Effector memory CD4-positive, alpha-beta T cell (primary cell): ENCODE measurements at places on chromosomes 16 and 17.

GRCh38 chr17:30716461-30717290, 107.8 kb downstream of the CRLF3 start:
- no peak overlapping the region for H3K27ac ChIP-seq
- no peak overlapping the region for H3K4me3 ChIP-seq
- DNase-seq: no peak

DNA sequence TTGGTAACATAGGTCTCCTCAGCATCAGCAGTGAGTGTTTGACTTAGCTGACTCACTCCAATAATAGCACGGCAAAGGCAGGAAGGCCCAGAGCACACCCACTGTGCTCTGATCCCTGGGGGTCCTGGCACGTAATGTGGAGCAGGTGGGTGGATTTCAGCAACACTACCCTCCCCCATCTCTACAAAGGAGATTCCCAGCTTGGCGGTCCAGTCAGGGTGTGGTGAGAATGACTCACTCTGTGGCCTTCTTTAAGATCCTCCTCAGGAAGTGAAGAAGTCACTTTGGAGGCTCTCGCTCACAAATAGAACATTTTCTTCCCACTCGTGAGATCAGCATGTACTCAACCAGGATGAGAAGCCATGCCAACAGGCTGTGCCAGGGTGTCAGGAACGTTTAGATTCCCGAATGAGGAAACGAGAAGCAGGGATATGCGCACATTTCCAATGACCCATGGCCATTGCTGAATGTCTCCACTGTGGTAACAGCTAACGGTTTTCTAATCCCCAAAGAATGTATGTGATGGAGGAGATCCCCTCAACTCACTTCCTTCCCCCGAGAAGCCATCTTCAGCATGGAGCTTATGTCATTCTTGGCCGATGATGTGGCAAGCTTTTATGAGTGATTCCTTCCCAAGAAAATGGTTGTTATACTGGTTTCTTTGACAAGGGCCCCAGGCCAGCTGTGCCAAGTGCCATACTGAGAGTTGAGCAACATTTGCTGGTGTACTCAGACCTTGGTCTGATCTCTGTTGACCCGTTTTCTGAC, 365.2 kb downstream of the C16orf95 start:
- no peaks in the 10 kb centered on the region for H3K27me3 ChIP-seq
- no peaks in the 10 kb centered on the region for H3K36me3 ChIP-seq
- no peaks in the 10 kb centered on the region for H3K4me1 ChIP-seq
- H3K27ac ChIP-seq: no peak overlapping the region
- H3K4me3 ChIP-seq: no peak overlapping the region
- no peak for DNase-seq

DNA sequence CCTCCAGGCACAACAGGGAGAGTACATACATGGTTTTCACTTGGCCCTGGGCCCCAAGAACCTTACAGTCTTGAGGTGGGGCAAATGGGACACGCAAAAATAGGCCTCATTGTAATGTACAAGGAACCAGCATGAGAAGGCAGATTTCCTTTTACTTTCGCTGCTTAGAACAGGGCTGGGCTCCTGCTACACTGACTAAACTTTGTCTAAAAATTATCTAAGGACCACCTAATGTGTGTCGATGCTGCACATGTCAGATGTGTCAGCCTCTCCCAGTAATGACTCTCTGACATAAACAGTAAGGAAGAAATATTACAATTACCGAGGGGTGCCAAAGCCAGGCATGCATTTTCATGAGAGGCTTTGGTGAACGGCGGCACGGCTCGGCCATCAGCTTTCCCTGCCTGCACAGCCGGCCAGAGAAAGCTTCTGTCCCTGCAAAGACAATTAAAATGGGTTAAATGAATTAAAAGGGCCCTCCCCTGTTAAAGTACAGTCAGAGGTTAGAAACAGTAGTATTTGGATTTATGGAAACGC, 224.2 kb upstream of the IRX3 start:
- no peaks in the 10 kb centered on the region for H3K4me1 ChIP-seq
- H3K36me3 ChIP-seq: no peaks in the 10 kb centered on the region
- no peaks in the 10 kb centered on the region for H3K27me3 ChIP-seq
- no peak overlapping the region for H3K27ac ChIP-seq

DNA sequence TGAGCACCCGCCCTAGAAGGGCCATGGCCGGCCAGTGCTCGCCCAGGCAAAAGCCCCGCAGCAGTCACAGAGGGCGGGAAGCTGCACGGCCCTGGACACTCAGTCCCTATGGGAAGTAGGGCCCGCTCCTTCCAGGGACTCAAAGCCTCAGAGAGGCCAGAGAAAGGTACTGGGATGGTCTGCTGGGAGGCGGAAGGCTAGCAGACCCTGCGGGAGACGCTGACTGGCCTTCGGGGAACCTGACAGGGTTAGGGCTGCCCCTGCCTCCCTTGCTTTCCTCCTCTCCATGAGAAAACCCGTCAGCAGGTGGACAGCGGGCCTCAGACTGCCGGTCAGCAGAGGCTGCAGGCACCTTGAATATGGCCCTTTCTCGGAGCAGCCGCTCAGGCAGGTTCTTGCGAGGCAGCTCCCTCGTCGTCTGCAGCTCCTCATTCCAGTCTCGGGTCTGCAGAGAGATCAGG, 11.5 kb downstream of the CLUH start:
- H3K4me1 ChIP-seq: no peaks in the 10 kb centered on the region
- no peaks in the 10 kb centered on the region for H3K27me3 ChIP-seq
- no peak overlapping the region for H3K27ac ChIP-seq
- H3K36me3 ChIP-seq: peaks cover 82% of the 10 kb centered on the region
- no peak for DNase-seq

- peaks cover 52% of the 10 kb centered on the region for H3K36me3 ChIP-seq
- no peaks in the 10 kb centered on the region for H3K27me3 ChIP-seq
- no peaks in the 10 kb centered on the region for H3K4me1 ChIP-seq
- H3K27ac ChIP-seq: no peak overlapping the region
- no peak for DNase-seq
Observed at GRCh38 chr17:39508987-39509386, 47.7 kb downstream of the CDK12 start.

GRCh38 chr16:53154513-53154912, 99.7 kb downstream of the CHD9 start:
- H3K27ac ChIP-seq: no peak overlapping the region
- H3K4me1 ChIP-seq: no peaks in the 10 kb centered on the region
- DNase-seq: no peak
- H3K27me3 ChIP-seq: no peaks in the 10 kb centered on the region
- H3K36me3 ChIP-seq: peaks cover 6% of the 10 kb centered on the region

DNA sequence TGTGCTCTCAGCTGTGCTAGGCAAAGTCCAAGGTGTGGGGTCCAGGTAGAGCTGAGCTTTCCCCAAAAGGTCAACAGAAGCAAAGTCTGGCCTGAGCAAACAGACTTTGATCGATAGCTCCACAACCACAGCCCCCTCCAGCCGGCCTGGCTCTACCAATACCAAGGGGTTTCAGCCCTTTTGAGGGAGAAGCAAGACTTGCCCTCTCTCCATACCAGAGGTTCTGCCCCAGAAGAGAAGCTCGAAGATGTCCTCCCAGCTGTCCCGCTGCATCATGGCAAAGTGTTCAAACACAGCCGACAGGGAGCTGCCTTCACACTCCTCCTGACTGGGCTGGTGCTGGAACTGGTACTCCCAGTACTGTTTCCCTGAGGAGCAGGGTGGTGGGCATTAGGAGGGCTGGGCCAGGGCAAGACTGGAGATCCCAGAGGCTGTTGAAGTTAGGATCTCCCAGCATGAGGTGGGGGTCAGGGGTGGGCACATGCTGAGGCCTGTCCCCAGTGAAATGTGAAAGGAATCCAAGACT, 1.7 kb downstream of the VTN start:
- DNase-seq: no peak
- H3K36me3 ChIP-seq: peaks cover 19% of the 10 kb centered on the region
- H3K4me1 ChIP-seq: peaks cover 18% of the 10 kb centered on the region
- no peaks in the 10 kb centered on the region for H3K27me3 ChIP-seq
- H3K4me3 ChIP-seq: no peak overlapping the region
- H3K27ac ChIP-seq: no peak overlapping the region

GRCh38 chr16:24114876-24115275, 141.3 kb upstream of the CACNG3 start:
- H3K27me3 ChIP-seq: no peaks in the 10 kb centered on the region
- H3K36me3 ChIP-seq: peaks cover 7% of the 10 kb centered on the region
- H3K4me1 ChIP-seq: no peaks in the 10 kb centered on the region
- DNase-seq: no peak

DNA sequence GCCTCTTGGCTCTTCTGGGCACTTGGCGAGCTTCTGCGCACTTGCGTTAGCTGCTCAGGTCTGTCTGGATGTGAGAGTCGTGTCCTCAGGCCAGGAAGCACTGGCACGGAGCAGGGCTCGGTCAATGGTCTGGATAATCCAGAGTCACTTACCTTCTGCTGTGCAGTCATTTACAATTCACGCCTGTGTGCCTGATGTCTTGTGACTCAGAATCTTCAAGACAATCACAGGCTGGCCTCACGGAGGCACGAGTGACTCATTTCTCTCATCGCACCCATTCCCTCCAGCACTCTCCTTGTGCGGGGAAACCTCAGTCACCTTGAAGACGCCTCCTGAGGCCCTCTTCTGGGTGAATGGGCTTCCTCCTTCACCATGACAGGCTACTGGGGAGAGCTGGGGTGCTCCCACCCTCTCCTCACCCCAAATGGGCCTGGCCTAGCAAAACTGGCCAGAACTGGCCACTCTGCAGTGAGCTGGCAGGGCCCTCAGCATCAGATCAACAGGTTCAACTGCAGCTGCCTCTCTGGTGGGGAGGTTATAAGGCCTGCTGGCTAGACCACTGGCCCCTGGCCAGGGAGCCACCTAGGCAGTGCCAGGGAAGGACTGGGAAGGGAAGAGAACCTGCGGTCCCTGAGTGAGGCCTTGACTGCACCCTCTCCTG, 1.9 kb upstream of the CAPN15 start:
- no peaks in the 10 kb centered on the region for H3K36me3 ChIP-seq
- H3K4me1 ChIP-seq: peaks cover 29% of the 10 kb centered on the region
- no peaks in the 10 kb centered on the region for H3K27me3 ChIP-seq
- DNase-seq: peak; percentile 21
- H3K4me3 ChIP-seq: no peak overlapping the region

GRCh38 chr17:36533935-36534839, 481 bp downstream of the MYO19 start:
- H3K4me3 ChIP-seq: peak overlapping the region; percentile 96
- peak overlapping the region; percentile 92 for H3K27ac ChIP-seq
- no peaks in the 10 kb centered on the region for H3K4me1 ChIP-seq
- H3K27me3 ChIP-seq: no peaks in the 10 kb centered on the region

- no peaks in the 10 kb centered on the region for H3K27me3 ChIP-seq
- no peak for DNase-seq
- no peak overlapping the region for H3K27ac ChIP-seq
- H3K4me3 ChIP-seq: no peak overlapping the region
Observed at GRCh38 chr17:56898874-56899273, 15.0 kb downstream of the TRIM25 start.

DNA sequence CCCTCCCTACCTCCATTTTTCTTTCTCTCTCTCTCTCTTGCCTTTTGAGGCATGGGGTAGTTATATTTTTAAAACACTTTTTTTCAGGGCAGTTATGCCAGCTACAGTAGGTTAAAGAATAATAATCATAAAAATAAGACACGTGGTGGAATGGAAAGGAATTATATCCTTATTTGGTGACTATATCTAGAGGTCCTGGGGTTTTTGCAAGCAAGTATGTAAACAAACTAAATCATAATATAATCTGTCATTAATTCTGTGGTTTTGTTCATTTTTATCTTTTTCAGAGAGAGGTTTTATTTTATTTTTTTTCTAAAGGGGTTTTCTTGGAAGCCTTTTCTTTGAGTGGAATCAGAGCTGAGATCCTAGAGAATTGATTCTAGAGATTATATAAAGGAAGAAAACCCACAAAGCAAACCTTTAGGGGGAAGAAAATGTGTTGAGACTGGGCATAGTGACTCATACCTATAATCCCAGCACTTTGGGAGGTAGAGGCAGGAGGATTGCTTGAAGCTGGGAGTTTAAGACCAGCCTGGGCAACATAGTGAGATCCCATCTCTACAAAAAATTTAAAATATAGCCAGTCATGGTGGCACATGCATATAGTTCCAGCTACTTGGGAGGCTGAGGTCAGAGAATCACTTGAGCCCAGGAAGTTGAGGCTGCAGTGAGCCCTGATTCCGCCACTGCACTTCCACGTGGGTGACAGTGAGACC, 53.2 kb downstream of the NQO1 start:
- peaks cover 9% of the 10 kb centered on the region for H3K36me3 ChIP-seq
- H3K4me3 ChIP-seq: no peak overlapping the region
- no peaks in the 10 kb centered on the region for H3K27me3 ChIP-seq
- H3K27ac ChIP-seq: no peak overlapping the region

GRCh38 chr16:56428091-56428490, 2.7 kb upstream of the AMFR start:
- H3K4me1 ChIP-seq: peaks cover 4% of the 10 kb centered on the region
- no peaks in the 10 kb centered on the region for H3K27me3 ChIP-seq
- H3K36me3 ChIP-seq: peaks cover 18% of the 10 kb centered on the region
- no peak for DNase-seq

- DNase-seq: peak; percentile 93
- peak within 1 kb of the TSS; percentile 74 for H3K27ac ChIP-seq
- H3K4me3 ChIP-seq: peak within 1 kb of the TSS; percentile 79
- peaks cover 4% of the 10 kb centered on the region for H3K36me3 ChIP-seq
- H3K27me3 ChIP-seq: no peaks in the 10 kb centered on the region
- no peaks in the 10 kb centered on the region for H3K4me1 ChIP-seq
Observed at GRCh38 chr17:54968262-54968987, at the start of the genes COX11 and STXBP4. COX11 (minus strand) TSS chr17:54968654; CDS start chr17:54968646, 8 bp downstream. STXBP4 (plus strand) TSS chr17:54968765; CDS start chr17:54986220, 17,455 bp downstream.

DNA sequence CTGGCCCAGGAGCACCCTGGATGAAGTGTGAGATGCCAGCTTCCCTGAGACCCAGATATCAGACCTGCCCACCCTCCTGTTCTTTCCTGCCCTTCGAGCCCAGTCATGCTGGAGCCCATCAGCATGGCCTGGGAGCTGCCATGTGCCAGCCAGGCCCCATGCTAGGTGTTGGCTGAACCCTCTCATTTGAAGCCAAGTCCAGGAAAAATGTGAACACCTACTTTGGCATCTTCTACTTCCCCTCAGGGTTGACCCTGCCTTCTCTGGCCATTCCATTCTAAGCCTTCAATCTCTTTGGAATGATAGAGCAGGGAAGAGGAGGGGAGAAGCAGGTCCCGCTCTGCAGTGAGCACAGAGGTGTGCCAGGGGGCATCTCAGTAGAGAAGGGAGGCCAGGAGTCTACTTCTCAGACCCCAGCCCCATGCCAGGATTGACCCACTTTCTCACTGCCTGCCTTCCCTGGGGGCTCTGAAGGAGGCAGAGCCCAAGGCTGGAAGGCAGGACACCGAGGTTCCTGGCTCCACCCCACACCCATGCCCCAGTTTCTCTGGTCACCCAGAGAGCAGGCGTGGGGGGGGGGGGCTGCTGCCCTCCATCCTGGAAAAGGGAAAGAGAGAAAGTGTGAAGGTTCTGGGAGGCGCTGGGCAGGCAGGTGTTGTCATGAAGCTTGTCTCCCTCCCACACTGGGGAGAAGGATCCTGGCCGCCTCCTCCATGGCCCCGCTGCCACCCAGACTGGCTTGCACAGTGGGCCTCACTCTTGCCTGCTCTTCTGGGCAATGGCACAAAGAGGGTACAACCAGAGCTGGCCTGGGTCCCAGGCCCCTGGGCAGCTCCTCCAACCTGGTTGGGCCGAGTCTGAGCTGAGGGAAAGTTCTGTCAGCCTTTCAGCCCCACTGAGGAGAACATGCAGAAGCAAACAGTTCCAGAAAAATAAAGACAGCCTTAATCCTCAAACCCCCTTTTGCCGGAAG, 9.3 kb downstream of the HDAC5 start:
- peaks cover 12% of the 10 kb centered on the region for H3K4me1 ChIP-seq
- H3K27me3 ChIP-seq: no peaks in the 10 kb centered on the region
- no peak for DNase-seq
